Prostate gland (tissue), 2 donors: ENCODE measurements at places on chromosomes 1 and 21. TPM values are rescaled to one million over a fixed set of nuclear protein-coding genes. Genes with fewer than 3 reads are reported as not detected.
A peak's percentile ranks its signal among the peaks of the same experiment; 100 is the strongest.

Gene PTPN22
- total RNA-seq: 1.1 TPM

DNA sequence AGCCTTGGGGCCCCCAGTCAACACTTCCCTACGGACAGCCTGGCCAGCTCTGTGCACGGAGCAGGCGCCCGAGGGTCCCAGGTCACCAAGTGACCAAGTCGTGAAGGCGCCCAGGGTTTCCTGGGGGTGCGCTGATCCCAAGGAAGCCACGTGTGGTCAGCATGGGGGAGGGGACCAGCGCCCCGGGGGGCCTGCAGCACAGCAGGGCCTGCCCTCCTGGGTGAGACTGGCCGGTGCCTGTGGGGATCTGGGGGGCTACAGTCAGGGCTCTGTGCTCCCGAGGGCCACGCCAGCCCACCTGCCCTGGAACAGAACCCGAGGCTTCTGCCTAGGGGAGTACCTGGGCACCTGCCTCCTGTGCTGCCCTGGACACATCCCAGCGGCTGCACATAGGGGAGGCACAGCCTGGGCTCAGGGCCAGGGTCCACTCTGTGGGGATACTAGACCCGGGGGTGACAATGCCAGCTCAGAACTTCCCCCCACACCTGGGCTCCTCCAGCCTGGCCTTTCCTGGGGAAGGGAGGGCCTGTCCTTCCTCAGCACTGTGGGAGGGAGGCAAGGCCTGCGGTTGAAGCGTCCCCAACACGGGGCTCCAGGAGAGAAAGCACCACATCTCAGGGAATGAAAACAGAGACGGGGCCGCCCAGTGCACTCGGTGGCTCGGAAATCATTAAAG is 6.2 kb upstream of the POFUT2 start:
- H3K4me1 ChIP-seq: peaks cover 8% of the 10 kb centered on the region
- peak overlapping the region; percentile 79 for H3K27ac ChIP-seq
- no peak overlapping the region for H3K4me3 ChIP-seq
- peaks cover 2% of the 10 kb centered on the region for H3K27me3 ChIP-seq
- H3K36me3 ChIP-seq: no peaks in the 10 kb centered on the region

DNA sequence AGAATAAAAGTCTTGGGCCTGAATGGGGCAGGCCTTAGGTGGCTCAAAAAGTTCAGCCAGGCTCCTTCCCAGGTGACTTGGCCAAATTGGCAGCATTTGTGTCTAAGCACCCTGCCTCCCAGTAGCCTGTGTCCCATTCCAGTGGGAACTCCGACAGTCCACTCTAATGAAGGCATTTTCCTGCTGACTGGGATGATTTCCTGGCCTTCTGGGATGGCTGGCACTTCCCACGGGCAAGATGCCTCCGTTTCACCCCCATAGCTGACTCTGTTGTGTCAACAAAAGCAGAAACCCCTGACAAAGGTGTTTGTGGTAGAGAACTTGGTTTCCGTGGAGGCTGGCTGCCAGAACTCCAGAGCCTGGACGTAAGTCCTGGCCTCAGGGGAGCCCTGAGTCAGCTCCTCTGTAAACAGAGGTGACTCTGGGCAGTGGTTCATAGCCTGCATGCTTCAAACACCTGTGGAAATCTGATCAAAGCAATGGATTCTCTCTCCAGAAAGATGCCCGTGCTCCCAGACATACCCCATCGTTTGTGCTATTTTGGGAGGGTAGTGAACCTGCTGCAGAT is 36.6 kb downstream of the WNT3A start:
- no peak overlapping the region for H3K27ac ChIP-seq
- no peaks in the 10 kb centered on the region for H3K36me3 ChIP-seq
- H3K4me3 ChIP-seq: no peak overlapping the region
- DNase-seq: no peak

Gene EXO1
- total RNA-seq: 3.1 TPM

GRCh38 chr21:43360441-43361126 is 66.3 kb downstream of the SIK1 start:
- H3K36me3 ChIP-seq: no peaks in the 10 kb centered on the region
- no peaks in the 10 kb centered on the region for H3K4me1 ChIP-seq
- no peak for DNase-seq
- peak overlapping the region; percentile 95 for H3K27ac ChIP-seq
- H3K4me3 ChIP-seq: no peak overlapping the region

DNA sequence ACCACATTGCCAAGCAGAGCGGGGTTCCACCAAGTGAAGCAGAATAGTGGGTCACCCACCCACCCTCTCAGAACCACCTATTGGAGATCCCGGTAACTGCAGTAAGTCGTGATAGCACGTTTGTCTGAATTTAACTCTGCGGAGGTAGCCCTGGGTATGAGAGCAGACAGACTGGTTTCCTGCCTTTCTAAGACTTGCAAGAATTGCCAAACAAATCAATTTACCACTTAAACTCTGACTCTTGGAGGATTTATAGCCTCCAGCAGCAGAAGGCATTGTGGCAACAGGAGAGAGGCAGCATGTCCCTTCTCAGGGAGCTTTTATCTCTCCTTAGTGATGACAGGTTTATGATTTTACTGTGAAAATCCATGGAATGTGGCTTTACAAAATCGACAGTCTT is 287.9 kb upstream of the FMN2 start:
- H3K36me3 ChIP-seq: no peaks in the 10 kb centered on the region
- no peaks in the 10 kb centered on the region for H3K4me1 ChIP-seq
- no peak overlapping the region for H3K27ac ChIP-seq
- H3K27me3 ChIP-seq: no peaks in the 10 kb centered on the region

Gene LDLRAD1
- total RNA-seq: 0.55 TPM

DNA sequence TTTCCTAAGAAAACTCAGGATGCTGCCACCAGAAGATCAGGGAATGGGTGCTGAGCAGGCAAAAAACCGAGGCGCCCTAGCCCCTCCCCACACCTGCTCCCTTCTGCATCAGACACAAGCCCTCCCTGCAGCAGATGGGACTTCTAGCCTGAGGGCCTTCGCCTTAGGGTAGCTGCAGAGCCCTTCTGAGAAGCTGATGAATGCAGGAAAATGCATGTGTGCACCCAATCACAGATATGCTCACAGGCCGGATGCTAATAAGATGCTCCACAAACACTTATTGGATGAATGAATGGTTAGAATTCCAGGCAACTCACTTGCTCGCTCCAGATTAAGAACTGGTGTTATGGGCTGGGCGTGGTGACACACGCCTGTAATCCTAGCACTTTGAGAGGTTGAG is 6.8 kb upstream of the C1orf210 start:
- no peaks in the 10 kb centered on the region for H3K36me3 ChIP-seq
- no peak for DNase-seq
- H3K4me3 ChIP-seq: no peak overlapping the region
- H3K27me3 ChIP-seq: no peaks in the 10 kb centered on the region
- no peak overlapping the region for H3K27ac ChIP-seq
- H3K4me1 ChIP-seq: peaks cover 3% of the 10 kb centered on the region

Gene UBXN10
- 1.6 TPM for total RNA-seq

Gene MSTO1
- total RNA-seq: 13.7 TPM

Gene FBXO28
- 29.0 TPM for total RNA-seq

DNA sequence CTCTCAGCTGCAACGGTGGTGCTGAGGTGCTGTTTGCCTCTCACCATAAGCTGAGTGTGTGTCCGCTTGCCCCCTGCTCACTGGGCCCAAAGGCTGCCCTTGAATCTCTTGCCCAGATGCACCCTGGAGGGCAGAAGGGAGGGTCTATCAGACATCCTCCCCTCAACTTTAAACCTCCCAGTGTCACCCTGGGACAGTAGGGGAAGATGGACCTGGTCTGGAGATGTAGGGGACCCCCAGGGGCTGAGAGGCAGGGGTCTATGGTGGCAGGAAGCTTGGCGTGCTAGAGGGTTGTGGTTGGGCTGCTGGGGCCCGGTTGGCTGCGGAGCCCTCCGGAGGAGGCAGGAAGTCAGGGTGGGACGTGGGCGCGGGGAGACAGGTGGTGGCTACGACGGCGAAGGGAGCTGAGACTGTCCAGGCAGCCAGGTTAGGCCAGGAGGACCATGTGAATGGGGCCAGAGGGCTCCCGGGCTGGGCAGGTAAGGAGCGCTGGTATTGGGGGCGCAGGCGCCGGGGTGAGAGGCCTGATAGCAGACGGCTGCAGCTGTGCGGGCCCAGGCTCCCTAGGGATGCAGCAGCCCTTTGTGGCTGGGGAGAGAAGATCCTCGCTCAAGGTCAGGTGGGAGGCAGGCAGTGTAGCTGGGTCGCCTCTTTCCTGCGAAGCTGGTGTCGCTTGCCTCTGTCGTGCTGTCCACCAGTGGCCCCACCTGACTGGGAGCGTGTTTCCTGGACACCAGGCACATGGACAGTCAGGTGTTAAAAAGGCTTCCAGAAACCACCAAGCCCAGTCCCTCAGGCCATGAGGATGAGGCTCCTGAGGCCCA is at the start of gene LCK:
LCK (plus strand) TSS at position 373 of the 824 bp plus-strand sequence. CDS start 23,065 bp downstream, outside the sequence.
- H3K36me3 ChIP-seq: no peaks in the 10 kb centered on the region
- no peak for DNase-seq
- H3K4me3 ChIP-seq: no peak within 1 kb of the TSS
- H3K27ac ChIP-seq: peak within 1 kb of the TSS; percentile 15
- no peaks in the 10 kb centered on the region for H3K27me3 ChIP-seq

Gene STPG1
- 9.8 TPM for total RNA-seq

Gene RGS13
- total RNA-seq: not detected

DNA sequence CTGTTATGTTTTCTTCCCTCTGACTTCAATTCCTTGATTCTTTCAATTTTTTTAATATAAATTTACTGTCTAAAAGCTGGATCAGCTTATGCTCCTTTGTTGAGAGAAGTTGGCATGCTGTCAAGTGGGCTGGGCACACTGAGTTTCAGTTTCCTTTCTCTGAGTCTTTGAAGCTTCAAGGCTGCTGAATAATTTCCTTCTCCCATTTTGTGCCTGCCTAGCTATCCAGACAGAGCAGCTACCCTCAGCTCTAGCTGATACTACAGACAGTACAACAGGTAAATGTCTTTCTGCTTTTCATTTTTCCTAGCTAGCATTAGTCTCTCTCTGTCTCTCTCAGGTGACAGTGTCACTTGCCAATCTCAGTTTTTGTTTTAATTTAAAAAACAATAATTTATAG is at the start of gene IFI44:
IFI44 (plus strand) TSS at position 204 of the 400 bp plus-strand sequence. CDS start 365 bp downstream, outside the sequence.
- peak; percentile 82 for DNase-seq
- no peaks in the 10 kb centered on the region for H3K4me1 ChIP-seq
- no peaks in the 10 kb centered on the region for H3K27me3 ChIP-seq
- H3K36me3 ChIP-seq: no peaks in the 10 kb centered on the region

Gene DNM3
- total RNA-seq: 2.3 TPM

GRCh38 chr21:40540216-40540615 is 306.7 kb downstream of the DSCAM start:
- no peak overlapping the region for H3K27ac ChIP-seq
- no peaks in the 10 kb centered on the region for H3K36me3 ChIP-seq
- no peaks in the 10 kb centered on the region for H3K27me3 ChIP-seq
- DNase-seq: no peak
- H3K4me3 ChIP-seq: no peak overlapping the region
